ENCODE measurements at places on chromosomes 5 and 9.

DNA sequence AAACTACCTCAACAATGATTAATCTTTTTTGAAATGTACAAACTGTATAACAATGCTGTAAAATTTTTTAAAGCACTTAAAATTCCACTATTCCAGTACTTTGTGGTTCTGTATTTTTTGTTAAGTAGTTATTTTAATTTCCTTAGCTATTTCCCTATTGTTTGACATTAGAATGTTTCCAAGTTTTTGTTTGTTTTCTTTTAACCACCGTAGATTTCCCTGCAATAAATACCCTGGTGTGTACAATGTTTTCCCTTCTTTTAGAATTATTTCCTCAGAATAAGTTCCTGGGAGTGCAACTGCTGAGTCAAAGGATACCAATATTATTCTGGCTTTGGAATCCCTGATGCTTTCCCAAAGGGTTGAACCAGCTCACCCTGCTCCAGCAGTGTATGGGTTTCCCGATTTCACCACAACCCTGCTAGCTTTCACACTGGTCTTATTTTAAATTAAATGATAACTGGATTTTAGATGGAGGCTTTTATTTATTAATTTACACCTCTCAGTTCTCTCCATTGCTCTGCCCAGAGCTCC is 20.6 kb upstream of the ANGPTL2 start:
- no peak for DNase-seq

DNA sequence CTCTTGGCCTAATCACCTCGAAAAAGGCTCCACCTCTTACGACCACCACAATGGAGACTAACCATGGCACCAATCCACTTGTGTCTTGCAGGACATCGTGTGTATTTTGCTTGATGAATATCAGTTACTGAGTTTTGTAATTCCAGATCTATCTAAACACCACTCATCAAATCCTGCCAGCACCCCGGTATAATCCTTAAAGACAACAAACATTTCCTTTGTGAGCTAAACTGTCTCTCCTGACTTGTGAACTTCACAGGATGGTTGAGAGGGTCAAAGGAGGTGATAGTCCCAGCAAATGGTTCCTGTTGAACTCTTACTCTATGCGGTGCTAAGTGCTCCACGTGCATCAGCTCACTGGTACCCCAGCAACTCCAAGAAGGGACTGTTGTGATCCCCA is 4.0 kb upstream of the TOR1B start:
- no peak for DNase-seq

DNA sequence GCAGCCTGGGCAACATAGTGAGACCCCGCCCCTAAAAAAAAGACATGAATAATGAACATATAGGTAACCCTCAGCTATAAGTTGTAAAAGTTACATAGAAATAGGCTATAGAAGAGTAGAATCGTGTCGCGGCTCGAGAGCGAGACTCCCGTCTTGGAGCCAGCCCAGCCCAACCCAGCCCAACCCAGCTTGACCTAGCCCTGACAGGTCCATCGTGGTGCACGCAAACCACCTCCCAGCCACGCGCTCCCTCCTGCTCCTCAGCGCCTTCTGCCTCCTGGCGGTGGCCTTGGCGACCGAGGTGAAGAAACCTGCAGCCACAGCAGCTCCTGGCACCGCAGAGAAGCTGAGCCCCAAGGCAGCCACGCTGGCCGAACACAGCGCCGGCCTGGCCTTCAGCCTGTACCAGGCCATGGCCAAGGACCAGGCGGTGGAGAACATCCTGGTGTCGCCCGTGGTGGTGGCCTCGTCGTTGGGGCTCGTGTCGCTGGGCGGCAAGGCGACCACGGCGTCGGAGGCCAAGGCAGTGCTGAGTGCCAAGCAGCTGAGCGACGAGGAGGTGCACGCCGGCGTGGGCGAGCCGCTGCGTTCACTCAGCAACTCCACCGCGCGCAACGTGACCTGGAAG is 10.8 kb downstream of the KIF24 start:
- DNase-seq: no peak

GRCh38 chr5:113373426-113373825 is 61.4 kb downstream of the TSSK1B start:
- no peak for DNase-seq

DNA sequence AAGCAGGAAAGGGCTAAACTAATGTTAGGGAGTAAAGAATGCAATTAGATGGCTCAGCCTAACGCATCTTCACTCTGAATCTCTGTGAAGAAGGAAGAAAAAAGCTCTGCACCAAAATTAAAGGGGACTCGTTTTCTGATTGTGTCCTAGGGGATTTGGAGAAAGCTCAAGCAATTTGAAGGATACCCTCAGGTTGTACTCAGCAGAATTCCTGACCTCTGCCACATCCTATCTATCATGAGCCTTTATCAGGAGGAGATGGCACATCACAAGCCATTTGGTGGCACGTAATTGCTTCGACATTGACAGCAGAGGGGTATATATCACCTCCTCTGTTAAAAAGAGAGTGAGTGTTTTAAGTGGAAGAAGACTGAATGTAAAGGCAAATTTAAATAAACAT is 32.2 kb upstream of the EBF1 start:
- no peak for DNase-seq

GRCh38 chr5:136034984-136035383 is 6.2 kb downstream of the TGFBI start:
- DNase-seq: no peak

GRCh38 chr9:108356806-108357205 is 499.0 kb downstream of the ACTL7B start:
- no peak for DNase-seq

DNA sequence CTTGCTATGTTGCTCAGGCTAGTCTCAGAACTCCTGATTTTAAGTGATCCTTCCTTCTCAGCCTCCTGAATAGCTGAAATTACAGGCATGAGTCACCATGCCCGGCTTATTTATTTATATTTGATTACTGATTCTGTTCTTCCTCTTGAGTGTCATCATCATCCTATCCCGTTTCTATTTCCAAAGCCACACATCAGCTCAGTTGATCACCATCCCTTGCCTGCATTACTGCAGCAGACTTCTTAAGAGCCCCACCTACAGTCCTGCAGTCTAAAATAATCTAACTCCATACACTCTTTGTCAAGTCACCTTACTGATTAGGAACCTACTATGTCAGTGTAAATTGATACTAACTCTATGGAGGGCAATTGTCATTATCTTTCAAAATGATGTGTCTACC is 138.9 kb upstream of the RAI14 start:
- DNase-seq: no peak

GRCh38 chr5:157382996-157383800 is 76.8 kb upstream of the NIPAL4 start:
- no peak for DNase-seq

DNA sequence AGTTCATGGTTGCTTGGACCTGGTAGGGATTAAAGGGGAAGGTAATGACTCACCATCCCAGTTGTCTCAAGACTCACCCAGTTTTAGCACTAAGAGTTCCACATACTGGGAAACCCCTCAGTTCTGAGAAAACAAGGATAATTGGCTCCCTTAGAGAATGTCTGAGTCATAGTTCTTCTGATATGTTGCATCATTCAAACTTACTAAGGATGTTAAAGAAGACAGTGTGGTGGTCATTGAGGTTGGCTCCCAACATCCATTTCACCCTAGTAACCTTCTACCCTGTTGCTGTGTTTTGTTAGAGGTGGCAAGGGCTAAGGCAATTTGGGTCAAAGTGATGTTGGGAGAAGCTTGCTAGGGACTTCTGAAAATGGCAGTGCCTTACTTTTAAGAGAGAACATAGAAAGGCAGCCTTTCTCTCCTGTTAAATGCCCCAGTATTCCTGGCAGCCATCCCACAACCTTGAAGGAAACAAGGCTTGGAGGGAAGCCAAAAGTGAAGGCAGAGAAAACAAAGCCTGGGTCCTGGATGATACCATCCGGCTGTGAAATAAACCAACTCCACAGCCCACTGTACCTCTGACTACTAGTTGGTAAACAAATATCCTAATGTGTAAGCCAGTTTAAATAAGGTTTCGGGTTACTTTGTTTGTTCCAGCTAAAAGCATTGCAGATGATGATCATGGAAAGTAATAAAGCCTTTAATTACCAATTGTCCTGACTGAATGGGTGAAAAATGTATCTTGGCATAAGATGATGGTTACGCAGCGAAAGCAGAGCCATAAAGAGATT is 80.4 kb upstream of the ADAMTSL1 start:
- no peak for DNase-seq

GRCh38 chr5:172841256-172841655 is 7.2 kb downstream of the ERGIC1 start:
- DNase-seq: no peak

DNA sequence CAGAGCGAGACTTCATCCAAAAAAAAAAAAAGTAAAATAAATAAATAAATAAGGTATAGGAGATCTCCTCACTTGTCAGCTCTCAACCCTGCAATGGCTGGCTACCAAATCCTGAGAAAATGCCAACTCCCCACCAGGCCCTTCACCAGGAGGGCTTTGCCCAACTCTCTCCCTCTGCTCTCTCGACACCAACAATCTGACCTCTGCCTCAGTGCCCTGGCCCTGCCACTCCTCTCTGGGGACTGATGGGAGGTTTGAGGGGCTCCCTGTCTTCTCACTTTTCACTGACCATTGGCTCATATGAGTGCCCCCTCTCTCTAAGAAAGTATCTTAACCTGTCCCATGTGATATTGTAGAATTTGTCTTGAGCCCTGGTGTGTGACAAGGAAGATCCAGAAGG is 52.6 kb upstream of the SH3PXD2B start:
- DNase-seq: no peak

DNA sequence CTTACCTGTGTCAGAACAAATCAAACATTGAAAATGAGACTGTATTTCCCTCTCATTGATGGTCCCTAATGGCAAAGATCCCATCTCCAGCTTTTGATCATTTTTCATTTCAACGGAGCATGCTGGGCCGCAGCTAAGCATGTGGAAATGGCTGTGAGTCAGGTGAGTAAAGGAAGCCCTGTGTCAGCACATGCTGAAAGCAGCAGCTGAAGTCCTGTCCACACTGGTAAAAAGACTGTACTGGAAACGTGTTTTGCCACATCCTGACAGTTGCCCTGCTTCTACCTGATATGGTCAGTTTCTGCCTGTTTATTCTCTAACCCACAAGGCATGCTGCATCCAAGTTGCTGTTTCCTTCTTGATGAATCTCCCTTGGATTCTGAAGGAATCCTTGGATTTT is 330.1 kb downstream of the EFNA5 start:
- no peak for DNase-seq

GRCh38 chr5:7548596-7548995 is 152.7 kb downstream of the ADCY2 start:
- no peak for DNase-seq

GRCh38 chr9:114606597-114607207 is 4.4 kb upstream of the TMEM268 start:
- DNase-seq: no peak

- no peak for DNase-seq
Observed at GRCh38 chr5:39980056-39980455, 555.3 kb upstream of the DAB2 start.

DNA sequence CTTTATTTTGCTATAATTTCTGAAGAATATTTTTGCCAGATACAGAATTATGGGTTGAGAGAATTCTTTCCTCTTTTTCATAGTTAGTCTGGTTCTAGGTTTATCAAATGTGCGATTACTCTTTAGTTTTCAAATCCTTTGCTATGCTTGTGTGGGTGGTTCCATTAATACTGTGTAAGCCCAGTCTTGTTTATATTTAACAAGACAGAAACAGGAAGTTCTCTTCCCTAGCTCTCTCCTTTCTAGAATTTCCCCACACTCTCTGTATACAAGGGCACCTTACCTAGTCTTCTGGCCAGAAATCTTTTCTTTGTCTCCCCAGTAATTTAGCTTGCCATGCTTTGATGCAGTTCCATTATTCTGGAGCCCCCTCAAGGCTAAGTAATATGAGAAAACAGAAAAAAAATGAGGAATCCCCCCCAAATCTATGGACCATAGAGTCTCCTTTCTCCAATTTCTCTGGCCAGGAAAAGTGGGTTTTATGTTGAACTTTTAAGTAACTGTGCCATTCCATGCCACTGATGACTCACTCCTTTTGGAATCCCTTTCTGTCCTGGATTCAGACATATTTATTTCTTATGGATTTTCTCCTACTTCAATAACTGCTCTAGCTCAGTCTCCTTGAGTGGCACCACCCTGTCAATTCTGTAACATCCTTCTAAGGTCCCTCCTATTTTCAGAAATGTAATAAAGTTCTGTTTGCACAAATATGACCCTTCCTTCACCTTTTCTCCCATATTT is 1714.1 kb downstream of the EFNA5 start:
- no peak for DNase-seq

GRCh38 chr9:83294816-83295215 is 231.9 kb upstream of the RASEF start:
- DNase-seq: no peak

DNA sequence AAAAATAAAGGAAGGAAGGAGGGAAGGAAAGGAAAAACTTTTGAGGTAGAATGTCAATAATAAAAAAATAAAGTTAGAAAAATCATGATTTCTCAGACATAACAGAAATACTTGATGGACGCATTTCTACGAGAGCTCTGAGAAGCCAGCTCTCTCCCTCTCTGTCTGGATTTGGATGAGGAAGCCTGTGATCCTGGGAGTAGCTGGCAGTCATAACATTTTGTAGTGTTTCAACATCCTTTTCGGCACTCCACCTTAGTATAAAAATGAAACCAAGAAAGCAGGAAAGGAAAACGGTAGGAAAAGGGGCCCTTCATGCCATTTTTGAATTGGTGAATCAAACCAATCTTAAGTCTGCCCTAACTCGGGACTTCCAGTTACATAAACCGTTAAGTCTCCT is 321.3 kb downstream of the EPB41L4A start:
- no peak for DNase-seq

DNA sequence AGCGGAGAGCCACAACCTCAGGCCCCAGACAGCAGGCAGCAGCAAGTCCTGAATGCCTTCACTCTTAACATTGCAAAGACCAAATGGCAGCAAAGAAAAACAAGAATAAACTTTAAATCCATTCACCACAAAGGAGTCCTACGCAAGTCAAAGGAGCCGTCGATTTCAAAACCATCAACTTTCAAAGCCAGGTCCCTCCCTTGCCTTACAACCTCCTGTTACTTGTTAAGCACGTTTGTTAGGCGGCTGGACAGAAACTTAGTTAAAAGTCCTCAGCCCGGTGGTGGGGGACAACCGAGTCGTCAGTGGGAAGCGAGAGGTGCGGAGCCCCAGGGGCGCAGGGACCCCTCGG is 938 bp downstream of the LPAR1 start:
- no peak for DNase-seq

All from stimulated activated naive CD8-positive, alpha-beta T cell treated with anti-CD3 and anti-CD28 coated beads, Interleukin-15, Interleukin-2, amounts not matched to agents 100 U/mL and 50 U/mL, for 24 hours (primary cell).